ENCODE measurements at places on chromosomes 13 and 19.

DNA sequence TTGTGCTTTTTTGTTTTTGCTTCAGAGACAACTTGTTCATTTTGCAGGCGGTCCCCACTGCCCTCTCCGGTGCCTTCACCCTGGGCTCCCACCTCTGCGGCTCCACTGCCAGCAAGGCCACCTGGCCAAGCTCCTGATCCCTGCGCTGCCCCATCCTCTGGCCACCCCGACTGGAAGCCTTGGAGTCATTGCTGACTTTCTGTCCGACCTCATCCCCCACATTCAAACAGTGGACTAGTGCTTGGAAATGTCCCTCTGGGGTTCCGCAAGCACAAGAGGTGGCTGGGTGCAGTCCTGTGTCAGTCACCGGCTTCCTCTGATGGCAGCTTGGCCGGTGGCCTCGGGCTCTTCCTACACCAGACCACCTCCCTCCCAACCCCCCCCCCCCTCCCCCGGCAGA is 17.0 kb downstream of the IL17D start:
- no peak for DNase-seq

GRCh38 chr13:93169980-93170379 is 56.6 kb upstream of the GPC6 start:
- no peak for DNase-seq

GRCh38 chr13:37601648-37602440 is 3.3 kb upstream of the POSTN start:
- DNase-seq, result no peak

DNA sequence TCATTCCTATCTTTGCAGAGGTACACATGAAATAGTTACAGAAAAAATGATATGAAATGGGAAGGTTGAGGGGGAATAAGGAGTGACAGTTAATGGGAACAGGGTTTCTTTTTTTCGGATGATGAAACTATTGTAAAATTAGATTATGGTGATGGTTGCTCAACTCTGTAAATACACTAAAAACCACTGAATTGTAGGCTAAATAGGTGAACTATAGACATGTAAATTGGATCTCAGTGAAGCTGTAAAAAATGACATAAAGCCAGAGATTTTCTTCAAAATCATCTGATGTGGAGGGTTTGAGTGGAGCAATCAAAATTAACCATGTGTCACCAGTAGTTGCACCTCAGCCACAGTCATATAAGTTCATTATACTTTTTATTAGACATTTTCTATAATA is 6.6 kb upstream of the FLT3 start:
- DNase-seq, result no peak

GRCh38 chr13:100269837-100270236 is 180.9 kb downstream of the PCCA start:
- peak; percentile 47 for DNase-seq

All from lower leg skin (tissue), 4 donors.